ENCODE measurements at places on chromosomes 16 and 17.

DNA sequence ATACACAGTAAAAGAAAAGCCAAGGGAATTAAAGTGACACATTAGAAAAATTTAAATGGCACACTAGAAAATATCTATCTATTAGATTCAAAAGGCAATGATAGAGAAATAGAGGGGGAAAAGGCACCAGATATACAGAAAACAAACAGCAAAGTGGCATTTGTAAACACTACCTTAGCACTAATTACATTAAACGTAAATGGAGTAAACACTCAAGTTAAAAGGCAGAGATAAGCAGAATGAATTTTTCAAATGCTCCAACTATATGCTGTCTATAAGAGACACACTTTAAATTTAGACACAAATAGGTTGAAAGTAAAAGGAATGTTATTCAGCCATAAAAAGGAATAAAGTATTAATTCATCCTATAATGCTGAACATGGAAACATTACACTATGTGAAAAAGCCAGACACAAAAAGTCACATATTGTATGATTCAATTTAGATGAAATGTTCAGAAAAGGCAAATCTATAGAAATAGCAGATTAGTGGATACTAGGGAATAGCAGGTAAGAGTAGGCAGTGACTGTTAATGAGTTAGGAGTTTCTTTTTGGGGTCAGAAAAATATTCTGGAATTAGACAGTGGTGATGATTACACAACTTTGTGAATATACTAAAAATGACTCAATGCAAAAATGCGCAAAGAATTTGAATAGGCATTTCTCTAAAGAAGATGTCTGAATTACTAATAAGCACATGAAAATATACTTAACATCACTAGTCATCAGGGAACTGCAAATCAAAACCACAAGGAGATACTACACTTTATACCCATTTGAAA is 92.4 kb downstream of the BRIP1 start:
- no peak for DNase-seq

- DNase-seq, result no peak
Measured at GRCh38 chr17:9342225-9342624, 233.4 kb downstream of the STX8 start.

DNA sequence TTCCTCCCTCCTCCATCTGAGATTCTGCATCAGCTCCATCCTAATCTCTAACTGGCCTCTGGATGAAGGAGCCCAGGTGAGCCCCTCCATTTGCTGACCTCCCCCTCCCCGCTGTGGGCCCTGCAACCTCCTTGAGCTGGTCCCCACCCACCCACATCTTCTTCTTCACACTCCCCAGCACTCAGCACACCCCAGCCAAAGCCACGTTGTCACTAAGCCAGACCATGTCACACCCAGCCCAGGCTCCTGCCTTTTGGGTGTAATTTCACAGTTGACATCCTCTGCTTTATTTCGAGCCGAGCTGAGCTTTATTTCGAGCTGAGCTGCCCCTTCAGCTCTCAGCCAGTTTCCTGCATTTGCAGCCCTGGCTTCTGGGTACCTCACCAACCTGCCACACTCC is 282.7 kb upstream of the TNRC6C start:
- no peak for DNase-seq

- DNase-seq, result no peak
Measured at GRCh38 chr16:64534180-64534780, 587.6 kb downstream of the CDH11 start.

- no peak for DNase-seq
Measured at GRCh38 chr16:71923941-71924690, 28.8 kb downstream of the IST1 start.

GRCh38 chr17:29461483-29462206 is 71.5 kb downstream of the TAOK1 start:
- no peak for DNase-seq

GRCh38 chr17:45751466-45751865 is 32.7 kb upstream of the CRHR1 start:
- no peak for DNase-seq

DNA sequence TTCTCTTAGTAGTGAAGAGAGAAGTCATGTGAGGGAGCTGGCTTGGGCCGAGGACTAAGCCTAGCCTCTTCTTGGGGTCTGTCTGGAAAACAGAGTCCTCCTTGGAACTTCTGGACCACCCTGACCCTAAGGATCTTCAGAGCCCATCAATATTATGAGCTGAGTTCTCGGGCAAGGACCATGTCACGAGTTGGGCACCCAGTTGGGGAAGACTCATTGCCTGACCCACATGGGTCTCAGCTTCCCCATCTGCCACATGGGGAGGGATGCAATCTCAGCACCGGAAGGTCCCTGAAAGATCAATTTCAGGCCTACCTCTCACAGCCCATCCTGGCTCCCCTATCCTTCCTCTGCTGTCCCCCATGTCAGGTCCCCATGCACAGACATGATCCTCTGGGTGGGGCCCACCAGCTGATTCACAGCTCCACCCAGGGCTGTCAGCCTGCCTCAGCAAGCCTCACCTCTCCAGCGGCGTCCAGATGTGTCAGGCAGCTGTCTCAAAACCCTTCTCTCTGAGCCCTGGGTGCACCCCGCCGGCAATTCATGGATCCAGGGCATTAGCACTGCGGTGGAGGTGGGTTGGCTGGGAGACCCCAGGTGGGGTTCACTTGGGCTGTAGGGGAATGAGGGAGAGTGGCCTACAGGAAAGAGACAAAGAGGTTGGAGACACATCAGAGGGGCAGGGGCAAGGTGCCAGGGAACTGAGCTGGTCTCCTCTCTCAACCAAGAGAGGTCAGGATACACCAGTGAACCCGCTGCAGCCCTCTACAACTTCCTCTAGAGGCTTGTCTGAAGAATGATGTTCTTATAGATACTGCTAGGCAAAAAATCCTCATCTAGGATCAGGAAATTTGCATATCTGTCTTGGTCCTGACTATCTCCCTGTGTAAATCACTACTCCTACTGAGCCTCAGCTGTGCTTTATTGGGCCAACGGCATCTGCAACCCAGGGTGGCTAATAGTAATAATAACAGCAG is 1.8 kb downstream of the NLRP1 start:
- no peak for DNase-seq

GRCh38 chr17:38943607-38944006 is 18.2 kb downstream of the LASP1NB start:
- peak; percentile 54 for DNase-seq

DNA sequence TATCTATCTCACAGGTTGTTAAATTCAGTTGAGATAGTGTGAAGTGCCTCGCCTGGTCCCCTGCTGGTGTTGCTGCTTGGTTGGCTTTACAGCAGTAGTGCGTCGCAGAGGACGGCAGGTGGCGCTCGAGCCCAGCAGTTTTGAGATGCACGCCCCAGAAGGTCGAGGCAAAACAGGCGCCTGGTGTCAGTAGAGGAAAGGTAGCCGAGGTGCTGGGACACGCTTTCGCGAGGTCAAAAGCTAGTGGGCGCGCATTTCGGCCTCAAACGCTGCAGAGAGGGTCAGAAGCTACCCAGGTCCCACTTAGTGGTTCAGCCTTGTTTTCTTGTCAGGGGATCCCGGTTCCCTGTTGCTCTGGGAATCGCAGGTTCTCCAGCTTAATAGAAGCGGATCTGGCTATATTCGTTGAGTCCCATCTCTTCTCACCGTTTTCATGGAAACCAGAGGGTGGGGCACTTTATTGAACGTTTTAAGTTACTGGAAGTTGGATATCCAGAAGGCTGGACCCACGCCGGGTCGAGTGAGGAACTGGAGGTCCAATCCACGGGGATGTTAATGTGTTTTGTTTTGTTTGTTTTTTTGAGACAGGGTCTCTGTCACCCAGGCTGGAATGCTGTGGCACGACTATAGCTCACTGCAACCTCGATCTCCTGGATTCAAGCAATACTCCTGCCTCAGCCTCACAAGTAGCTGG is 10.3 kb upstream of the ZFP90 start:
- peak; percentile 81 for DNase-seq

- DNase-seq, result no peak
Measured at GRCh38 chr16:66271074-66272060, 95.1 kb upstream of the CDH5 start.

DNA sequence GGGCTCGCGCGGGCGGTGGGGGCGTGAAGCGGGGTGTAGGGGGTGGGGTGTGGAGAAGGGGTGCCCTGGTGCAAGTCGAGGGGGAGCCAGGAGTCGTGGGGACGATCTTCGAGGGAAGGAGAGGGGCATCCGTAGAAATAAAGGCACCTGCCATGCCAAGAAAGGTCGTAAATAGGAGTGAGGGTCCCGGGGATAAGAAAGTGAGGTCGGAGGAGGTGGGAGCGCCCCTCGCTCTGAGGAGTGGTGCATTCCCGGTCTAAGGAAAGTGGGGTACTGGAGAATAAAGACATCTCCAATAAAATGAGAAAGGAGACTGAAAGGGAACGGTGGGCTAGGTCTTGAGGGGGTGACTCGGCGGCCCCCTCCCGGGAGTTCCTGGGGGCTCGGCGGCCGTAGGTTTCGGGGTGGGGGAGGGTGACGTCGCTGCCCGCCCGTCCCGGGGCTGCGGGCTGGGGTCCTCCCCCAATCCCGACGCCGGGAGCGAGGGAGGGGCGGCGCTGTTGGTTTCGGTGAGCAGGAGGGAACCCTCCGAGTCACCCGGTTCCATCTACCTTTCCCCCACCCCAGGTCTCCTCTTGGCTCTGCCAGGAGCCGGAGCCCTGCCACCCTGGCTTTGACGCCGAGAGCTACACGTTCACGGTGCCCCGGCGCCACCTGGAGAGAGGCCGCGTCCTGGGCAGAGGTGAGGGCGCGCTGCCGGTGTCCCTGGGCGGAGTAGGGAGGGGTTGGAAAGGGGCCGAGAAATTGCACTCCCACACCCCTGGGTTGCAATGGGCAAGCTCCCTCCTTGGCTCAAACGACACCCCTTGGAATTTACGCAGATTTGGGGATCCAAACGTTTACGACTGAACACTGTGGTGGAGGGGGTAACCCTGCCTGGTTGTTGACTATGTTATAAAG is 888 bp downstream of the CDH1 start:
- DNase-seq, result no peak

DNA sequence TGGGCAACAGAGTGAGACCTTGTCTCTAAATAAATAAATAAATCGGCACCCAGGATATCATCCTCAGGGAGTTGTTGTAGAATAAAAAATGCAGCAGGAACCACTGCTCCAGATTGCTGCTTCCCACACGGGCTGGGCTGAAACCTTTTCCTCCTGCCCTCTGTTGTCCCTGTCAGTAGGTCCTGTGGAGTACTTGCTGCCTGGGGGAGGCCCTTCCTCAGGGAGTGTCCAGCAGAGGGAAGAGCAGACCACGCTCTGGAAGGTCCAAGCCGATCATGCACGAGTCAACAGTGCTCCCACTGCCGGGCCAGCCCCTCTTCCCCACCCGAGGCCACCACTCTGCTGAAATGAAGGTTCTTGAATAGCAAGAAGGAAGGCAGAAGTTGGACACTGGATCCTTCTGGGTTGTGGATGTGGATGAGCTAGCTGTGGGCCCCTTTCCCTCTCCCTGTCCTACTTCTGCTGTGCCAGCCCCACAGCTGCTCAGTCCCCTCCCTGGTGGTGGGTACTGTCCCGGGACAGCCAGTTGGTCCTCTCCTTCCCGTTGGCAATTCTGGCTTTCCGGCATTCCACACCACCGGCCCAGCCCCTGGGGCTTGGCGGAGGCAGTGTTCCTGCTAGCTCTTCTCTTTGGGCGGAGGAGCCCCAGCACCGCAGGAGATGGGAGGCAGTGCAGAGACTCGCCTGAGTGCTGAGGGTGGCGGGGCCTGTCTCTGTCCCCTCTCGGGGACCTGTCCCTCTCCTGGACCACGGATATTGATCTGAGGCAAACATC is 10.8 kb downstream of the CDK5R1 start:
- DNase-seq, result no peak

GRCh38 chr17:19709841-19710240 is 6.5 kb downstream of the SLC47A2 start:
- DNase-seq, result no peak

GRCh38 chr17:18117533-18117932 is 9.0 kb downstream of the MYO15A start:
- DNase-seq, result no peak

GRCh38 chr16:1745181-1745899 is 26.0 kb downstream of the NME3 start:
- DNase-seq, result no peak

DNA sequence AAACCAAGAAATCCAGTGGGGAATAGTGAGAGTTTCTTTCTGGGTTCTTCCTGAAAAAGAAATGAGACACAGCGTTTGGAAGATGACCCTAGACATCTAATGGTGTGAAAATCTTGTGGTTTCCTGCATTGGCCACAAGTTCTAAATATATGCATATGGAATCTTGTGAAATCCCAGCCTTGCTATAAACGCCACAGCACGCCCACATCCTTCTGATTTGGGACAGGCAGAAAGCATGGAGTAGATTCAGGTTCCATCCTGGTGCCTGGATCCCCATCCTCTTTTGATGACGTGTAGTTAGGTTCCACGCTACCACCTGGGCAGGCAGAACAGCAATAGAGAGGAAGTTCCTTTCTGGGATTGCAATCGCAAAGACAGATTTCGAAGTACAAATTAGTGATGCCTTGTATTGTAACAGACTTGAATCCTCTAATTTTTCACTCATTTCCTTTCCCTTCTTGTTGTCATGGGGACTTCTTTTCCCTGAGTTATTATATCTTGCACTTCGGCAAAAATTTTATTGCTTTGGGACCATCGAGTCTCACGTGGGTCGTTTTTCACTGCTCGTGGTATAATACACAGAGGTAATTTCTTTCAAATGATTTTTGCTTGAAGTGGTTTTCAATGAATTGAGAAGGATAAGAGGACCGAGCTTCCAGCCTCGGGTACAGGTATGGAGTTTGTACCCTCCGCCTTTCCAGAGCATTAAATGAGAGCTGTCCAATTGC is 37.6 kb downstream of the HS3ST4 start:
- DNase-seq, result no peak

DNA sequence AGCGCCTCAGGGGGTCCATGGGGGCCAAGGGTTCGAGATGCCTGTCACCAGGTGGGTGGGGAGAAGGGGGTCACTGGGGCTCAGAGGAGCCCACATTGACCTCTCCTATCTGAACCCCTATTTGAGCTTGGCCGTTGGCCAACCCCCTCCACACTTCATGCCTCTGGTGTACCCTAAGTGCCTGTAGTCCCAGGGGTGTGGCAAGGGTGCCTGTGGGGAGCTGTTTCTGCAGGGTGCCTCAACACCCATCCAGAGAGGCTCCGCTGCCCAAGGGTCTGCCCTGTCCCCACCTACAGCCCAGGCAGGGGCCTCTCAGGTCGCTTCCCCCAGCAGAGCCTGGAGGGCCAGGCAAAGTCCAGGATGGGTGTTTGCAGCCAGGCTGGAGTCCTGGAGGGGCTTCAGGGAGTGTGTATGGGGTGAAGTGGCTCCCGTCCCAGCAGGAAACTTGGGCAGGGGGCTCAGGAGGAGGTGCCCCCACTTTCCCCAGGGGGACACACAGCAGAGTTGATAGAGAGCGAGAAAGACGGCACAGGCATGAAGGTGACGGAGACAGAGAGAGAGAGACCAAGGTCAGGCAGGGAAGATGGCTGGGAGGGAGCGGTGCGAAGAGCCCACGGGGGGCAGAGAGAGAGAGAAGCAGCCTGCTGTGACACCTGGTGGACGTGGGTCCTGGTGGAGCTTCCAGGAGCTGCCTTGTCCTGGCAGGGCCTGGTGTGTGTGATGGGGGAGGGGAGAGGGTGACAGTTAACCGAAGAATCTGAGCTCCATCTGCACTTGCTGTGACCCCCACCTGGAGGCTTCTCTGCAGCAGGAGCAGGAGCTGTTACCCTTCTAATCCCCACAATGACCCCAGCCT is at the start of gene SEPTIN12:
TSS of gene SEPTIN12 (minus strand) at position 719 of the 856 bp plus-strand sequence. CDS start at position 19, 700 bp downstream.
- no peak for DNase-seq

- no peak for DNase-seq
Measured at GRCh38 chr16:87178977-87179376, 138.2 kb downstream of the C16orf95 start.
